Caco-2 (cell line): ENCODE measurements at places on chromosomes 11 and 22.

- DNase-seq = no peak
Measured at GRCh38 chr11:13222285-13222684, 55.3 kb upstream of the BMAL1 start.

- no peak for DNase-seq
Measured at GRCh38 chr11:105793092-105793491, 183.2 kb downstream of the GRIA4 start.

DNA sequence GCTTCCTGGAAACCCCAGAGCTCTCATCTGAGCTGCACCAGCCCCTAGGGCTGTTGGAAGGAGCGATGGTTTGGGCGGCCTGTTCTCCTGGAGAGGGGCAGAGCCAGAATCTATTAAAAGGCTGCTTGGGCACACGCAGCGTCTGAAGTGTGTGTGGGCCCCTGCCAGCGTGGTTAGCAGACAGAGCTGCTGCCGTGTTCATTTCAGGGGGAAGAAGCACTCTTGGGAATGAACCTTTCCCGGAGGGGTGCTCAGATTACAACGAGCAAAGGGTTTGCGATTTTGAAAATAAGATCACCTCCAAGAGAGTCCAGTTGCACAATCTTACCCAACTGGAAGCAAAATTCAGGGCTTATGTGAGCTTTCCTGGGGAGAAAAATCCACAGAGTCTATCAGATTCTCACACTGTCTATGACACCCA is 12.9 kb downstream of the ANO1 start:
- no peak for DNase-seq

GRCh38 chr11:43497144-43497543 is 138.4 kb downstream of the TTC17 start:
- no peak for DNase-seq

- peak; percentile 84 for DNase-seq
Measured at GRCh38 chr11:117443266-117444186, 115.9 kb downstream of the CEP164 start.

- no peak for DNase-seq
Measured at GRCh38 chr22:44181033-44181911, 547 bp downstream of the PARVG start.

- DNase-seq = peak; percentile 9
Measured at GRCh38 chr11:67673902-67674301, 521 bp downstream of the ALDH3B2 start.

DNA sequence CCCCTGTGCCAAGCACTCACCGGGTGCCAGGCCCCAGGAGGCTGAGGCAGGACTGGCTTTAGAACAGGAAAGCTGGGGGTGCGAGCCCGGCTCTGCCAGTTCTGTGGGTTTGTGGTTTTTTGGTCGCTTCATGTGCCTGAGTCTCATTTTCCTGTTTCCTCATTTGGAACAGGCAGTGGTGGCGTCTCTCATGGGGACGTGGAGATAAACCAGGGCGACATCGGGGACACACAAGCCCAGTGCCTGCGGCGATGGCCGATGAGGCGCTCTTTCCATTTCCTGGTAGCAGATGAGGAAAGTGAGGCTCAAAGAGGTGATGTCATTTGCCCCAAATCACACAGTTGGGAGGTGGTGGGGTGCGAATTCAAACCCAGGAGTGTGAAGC is 20.8 kb upstream of the CHKA start:
- DNase-seq = no peak

GRCh38 chr11:73854680-73855079 is 22.0 kb downstream of the COA4 start:
- DNase-seq = no peak

GRCh38 chr22:22952531-22953280 is 65.1 kb downstream of the IGLL5 start:
- no peak for DNase-seq

DNA sequence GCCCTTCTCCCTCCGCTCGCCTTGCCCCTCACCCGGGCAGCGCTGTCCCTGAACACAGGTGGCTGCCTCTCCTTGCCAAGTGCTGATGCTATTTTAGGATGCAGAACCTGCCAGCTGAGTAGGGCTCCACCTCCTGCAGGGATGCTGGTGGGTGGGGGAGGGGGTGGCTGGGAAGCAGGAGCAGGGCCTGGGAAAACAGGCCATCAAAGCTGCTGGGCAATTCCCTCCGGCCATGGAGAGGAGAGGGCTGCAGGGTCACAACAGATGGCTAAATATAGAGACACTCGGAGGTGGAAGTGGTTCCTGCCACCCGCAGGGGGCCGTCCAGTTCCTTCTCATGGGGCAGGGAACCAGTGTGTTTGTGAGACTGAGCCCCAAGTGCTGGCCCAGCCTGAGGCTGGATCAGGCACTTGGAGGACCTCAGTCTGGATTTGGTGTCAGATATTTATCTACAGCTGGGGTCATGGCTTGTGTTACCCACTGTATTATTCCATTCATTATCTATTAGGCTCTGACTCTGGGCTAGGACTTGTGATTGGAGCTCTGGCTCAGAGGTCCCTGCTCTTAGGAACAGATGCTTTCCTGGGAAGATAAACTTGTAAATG is 59.6 kb downstream of the LRRC32 start:
- no peak for DNase-seq

DNA sequence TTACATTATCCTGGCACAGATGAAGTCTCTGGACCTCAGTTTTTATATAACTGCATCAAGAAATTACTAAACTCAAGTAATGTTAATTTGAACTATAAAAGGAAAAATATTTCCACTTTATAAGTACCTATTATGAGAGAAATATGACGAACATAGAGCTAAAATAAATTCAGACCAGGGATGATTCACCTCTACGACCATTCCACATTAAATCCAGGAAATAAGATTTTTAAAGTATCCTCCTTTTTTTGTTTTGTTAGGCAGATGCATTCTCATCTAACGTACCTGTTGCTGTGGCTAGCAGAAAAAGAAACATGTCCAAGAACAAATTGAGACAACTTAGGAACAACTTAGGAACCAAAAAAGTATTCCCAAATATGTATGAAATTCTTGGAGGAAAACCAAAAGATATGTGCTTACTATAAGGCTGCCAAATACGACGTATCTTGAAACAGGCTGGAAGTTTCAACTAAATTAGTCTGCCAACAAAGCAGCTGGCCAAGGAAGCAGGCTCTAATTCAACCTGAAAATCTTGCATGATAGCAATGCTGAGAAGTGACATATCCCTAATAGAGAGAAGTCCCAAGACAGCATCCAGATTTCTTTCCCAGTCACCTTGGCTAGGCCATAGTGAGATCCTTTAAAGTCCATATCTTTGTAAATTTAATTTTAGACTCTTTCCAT is 15.7 kb downstream of the SPTY2D1 start:
- no peak for DNase-seq
